PC-3 (cell line): ENCODE measurements at places on chromosomes 16 and 17.

- DNase-seq: no peak
These were observed 12.2 kb downstream of the RPL19 start for GRCh38 chr17:39212195-39212810.

- no peak for DNase-seq
These were observed 7.1 kb downstream of the FZD2 start for GRCh38 chr17:44564429-44564828.

DNA sequence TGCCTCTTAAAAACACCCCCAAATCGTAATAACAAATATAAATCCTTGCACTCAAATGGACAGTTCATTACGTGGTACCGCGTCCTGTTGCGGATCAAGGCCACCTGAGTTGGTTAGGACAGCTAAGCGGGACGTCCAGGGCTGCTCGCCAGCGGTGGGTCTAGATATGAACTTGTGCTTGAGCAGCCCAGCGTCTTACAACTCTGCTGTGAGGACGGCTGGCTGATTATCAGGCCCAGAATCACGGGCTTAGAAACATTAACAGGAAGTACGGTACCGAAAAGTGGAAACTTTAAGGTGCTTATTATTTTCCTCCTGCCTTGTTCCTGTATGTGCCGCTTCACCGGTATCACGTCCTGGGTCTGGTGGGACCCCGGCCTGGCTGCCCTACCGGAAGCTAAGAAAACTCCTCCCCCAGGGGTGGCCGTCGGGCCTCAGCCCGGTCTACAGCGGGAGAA, 832 bp upstream of the SRRM2 start:
- DNase-seq: no peak

DNA sequence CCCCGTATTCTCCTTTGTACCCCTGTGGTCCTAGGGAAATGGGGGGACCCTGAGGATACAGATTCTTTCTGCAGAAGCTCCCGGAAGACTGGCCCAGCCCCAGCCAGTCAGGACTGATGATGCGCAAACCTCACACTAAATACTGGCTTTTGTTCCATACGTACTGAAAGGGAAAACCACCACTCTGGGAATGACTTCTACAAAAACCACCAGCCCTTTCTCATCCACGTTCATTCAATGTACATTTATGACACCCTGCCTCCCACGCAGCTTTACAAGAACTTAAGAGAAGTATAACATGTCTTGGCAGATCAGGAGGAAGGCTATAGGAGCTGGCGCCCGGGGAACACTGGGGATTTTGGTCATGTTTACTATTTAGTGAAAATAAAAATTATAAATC, 70.6 kb downstream of the MARCHF10 start:
- no peak for DNase-seq

DNA sequence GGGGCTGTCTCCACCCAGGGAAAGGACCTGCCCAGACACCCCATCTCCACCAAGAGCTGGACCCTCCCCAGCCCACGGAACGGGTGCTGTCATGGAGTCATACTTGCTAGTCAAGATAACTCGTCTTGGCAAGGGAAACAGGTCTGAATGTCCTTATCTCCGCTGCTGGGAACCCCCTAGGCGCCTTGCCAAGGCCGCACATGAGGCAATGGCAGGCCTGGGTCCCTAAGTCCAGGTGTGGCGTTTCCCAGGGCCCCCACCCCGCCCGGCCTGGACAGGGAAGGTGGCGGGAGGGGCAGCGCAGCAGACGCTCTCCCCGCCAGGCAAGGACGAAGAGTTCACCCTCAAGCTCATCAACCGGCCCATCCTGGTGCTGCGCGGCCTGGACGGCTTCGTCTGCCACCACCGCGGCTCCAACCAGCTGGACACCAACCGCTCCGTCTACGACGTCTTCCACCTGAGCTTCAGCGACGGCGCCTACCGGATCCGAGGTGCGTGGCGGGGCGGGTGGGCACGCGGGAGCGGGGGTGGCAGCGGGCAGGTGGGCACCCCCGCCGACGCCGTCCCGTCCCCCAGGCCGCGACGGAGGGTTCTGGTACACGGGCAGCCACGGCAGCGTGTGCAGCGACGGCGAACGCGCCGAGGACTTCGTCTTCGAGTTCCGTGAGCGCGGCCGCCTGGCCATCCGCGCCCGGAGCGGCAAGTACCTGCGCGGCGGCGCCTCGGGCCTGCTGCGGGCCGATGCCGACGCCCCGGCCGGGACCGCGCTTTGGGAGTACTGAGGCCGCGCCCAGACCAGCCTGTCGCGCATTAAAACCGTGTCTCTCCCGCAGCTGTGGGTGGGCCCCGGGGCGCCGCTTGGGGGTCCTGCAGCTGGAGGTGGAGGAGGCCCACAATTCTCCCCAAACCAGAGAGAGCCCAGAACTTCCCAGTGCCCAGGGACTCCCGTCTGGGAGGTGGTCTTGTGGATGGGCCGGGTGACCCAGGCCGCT, 8.4 kb downstream of the FSCN2 start:
- DNase-seq: no peak
